ENCODE measurements at places on chromosomes 2 and 18.

- DNase-seq: no peak
Measured at GRCh38 chr18:45282101-45282812, 333.0 kb upstream of the SLC14A2 start.

DNA sequence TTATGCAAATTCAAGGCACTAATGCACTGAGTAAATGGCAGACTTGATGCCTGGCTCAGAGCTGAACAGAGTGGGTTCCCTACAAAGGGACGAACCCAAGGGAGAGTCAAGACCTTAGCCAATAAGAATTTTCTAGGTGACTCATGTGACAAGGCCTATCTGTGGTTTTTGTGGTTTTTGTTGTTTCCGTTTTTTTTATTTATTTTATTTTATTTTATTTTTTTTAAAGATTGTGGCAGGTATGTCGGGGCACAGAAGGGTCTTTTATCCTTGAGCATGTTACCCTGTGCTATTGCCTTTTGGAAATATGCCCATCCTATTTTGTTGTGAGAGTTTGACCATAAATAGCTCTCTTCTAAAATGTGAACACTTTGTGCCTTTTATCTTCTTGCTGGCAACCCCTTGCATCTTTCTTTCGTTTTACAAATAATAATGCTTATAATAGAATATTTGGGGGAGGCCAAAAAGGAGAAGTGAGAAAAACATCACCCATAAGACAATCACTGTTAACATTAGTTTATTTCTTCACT, 113.4 kb upstream of the AQP4 start:
- no peak for DNase-seq

- no peak for DNase-seq
Measured at GRCh38 chr2:216222650-216223352, 113.7 kb downstream of the XRCC5 start.

DNA sequence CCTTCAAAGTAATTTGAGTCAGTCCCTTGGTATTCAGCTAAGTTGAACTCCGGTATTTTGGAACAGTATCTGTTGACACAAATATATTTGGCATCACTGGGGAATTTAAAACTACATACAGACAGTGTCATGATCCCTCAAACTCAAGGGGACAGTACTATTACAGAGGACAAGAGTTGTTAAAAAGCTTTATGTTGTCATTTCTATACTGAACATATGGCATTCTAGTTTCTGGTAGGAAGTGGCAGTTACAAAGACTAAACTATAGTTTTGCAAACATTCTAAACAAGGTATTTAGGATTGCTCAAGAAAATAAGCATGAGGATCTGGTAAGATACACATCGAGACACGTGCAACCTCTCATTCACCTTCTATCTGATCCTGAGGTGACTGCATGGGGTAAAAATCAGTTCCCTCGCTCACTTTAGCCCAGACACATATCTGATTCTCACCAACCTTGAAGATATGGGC, 16.6 kb upstream of the CCNYL1 start:
- DNase-seq: no peak

Data from stimulated activated CD4-positive, alpha-beta T cell treated with anti-CD3 and anti-CD28 coated beads, Interleukin-1b, Interleukin-23, amount 100 ng/mL, for 1 hour (primary cell).